ENCODE measurements at places on chromosomes 12 and 14.

DNA sequence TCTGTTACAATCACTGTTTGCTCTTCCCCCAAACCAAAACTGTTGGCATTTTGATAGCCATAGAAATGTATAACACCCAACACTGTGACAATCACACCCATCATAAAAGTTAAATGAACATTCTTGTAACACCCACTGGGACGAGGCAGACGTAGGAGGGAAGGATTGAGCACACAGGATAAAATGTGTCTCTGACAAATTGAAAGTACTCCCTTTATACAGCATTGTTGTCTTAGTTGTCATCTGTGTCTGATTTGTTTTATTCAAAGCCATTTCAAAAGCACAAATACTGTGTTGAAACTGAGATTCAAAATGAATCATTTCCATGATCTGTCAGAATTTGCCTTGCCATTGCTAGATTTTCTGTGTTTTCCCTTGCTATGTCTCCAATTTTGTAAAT lies 436.3 kb downstream of the TMTC2 start:
- no peak for DNase-seq

DNA sequence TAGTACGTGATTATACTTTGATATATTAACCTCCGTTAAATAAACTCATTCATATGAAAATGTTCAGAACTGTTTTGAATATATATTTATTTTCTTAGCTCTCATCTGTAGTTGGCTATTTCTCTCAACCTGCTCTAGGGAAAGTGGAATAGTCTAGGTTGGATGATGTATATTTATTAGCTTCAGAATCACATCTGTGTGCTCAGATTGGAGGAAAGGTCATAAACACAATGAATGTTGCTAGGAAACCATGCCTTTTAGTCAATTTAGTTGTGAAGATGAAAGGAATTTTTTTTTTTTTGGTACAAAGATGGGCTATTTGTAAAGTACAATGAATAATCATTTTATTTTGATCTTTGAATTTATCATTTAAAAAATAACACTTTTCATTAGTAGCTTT lies 439.1 kb downstream of the FOXG1 start:
- no peak for DNase-seq

DNA sequence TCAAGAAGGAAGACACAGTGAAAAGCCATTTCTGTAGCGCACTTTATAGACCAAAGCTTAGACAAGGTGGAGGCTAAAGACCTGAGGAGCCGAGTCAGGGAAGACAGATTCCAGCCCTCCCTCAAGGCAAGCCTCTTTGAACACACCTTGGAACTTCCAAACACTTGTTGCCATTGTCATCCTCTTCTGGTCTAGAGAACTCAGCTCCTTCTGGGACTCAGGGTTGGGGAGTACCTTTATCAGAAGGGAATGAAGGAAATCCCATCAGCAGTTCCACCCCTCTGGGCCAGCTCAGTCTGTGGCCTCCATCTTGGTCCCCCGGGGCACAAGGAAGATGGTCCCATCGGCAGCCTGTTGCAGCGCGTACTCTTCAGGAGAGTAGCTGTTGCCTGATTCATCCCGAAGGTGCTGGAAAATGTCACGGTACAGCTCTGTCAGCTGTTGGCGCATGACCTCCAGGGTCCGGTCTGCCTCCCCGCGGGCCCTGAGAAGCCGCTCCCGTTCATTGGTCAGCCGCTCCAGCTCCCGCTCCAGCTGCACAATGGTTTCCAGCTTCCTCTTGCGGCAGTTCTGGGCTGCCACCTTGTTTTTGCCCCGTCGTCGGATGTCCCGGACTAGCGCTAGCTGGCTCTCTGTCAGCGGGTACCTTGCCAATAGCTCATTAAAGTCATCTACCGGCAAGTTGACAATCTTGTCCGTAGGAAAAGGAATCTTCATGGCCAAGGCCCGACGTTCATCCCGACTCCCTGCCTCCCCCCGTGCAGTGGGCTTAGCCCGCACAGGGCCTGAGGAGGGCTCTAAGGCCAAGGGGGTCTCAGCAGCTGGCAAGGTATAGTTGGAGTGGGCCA lies 8.5 kb downstream of the NFE2 start:
- no peak for DNase-seq

DNA sequence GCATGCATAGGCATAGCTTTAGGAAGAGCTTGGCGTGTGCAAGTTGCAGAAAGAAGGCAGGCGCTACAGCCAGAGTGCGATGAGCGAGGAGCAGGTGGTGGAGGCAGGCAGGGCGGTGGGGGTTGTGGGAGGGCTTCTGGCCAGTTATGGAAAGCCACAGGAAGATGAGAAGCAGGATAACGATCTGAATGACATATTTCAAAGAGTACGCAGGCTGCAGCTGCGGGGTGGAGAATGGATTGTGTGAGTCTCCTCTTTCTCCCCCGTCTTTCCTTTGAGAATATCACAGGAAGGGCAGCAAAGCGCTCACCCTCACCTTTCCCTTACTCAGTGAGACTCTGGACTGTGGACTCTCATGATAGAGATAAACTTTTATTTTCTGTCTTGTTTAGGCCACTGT lies 48.7 kb upstream of the PLXNC1 start:
- DNase-seq, result no peak

DNA sequence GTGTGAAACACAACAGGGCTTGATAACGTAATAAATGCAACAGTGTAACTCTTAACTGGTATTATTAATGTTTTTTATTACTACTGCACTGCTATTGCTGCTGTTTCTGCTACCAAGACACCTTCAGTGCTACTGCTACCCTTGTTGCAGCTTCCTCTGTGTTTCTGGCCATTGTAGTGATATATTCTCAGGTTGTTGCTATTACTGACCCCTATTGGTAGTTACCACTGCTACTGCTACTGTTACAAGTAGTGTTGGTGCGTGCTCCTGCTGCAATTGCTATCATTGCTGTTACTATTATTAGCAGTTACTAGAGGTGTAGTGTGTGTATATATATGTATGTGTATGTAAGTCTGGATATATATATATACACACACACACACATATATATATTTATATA lies 87.2 kb upstream of the PTPRB start:
- DNase-seq, result no peak

DNA sequence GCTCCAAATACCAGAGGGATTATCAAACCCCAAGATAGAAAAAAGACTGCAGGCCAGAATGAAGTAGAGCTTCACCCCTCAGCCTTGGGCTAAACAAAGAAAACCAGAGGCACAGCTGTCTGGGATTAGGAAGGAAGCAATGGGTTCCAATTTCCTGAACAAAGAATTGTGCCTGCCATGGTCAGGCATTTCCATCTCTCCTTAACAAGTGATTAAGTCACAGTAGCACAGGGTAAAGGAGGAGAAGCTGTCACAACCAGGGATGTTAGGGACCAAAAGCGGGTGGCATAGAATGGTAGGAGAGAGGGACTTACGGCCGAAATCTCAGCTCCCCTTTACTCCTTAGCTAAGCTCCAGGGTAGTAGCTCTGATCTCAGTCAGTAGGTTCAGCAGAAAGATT lies 33.9 kb downstream of the SPTLC2 start:
- DNase-seq, result no peak

DNA sequence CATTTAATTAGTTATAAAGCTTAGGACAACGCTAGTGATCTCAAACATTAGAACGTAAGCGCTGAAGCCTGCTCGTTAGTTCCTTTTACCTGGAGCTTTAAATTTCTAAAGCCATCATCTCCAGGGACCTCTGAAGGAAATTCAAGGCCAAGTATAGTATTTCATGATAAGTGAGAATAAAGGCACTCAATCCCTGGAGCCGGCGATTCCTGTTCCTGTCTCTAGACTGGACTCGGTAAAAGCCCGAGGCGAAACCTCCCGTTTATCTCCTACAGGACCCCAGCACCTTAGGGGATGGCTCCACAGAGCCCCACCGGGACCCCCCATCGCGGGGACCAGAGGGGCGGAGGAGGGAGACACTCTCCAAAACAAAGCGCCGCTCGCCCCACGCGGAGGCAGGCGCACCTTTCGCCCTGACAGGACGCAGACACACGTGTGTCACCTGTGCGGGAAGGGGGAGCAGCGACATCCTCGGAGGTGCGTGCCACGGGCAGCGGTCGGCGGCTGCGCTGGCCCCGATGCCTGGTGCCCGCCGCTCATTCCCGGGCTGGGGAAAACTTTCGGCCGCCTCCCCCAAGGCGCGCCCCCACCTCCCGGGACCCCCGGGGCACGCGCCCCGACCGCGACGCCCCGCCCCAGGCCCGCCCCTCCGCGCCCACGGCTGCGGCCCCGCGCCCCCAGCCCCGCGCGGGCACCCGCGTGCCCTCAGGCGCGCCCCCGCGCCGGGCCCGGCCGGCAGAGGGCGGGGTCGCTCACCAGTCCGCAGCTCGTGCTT lies 678 bp downstream of the RPS6KA5 start:
- DNase-seq, result peak; percentile 59

- DNase-seq, result no peak
Observed at GRCh38 chr12:124368421-124369032, 73.6 kb downstream of the RFLNA start.

- DNase-seq, result no peak
Observed at GRCh38 chr14:30519961-30520360, 39.0 kb upstream of the G2E3 start.

DNA sequence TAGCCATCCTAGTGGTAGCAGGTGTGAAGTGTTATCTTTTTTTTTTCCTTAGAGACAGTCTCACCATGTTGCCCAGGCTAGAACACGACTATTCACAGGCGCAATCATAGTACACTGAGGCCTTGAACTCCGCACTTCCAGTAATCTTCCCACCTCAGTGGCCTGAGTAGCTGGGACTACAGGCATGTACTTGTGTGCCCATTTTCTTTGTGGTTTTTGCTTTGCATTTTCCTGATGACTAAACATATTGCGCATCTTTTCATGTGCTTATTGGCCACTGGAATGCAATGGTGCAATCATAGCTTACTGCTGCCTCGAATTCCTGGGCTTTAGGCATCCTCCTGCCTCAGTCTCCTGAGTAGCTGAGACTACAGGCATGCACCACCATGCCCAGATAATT lies 33.3 kb upstream of the GCH1 start:
- no peak for DNase-seq

DNA sequence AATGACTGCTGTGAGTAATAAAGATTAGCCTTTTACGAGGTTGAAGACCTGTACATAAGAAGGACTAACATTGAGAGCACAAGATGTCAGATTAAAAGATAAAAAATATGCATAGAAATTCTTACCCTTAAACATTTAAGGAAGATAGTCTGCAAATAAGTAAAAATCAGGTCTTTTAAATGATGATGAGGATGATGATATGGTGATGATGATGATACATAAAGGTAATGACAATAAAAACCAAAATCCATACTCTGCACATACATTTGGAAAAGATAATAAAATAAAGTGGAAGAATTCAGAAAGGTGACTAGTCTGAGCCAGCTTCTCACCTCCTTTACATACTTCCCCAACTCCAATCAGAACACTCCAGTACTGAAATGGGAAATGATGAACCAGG lies 124.5 kb downstream of the PTCSC3 start:
- DNase-seq, result no peak

GRCh38 chr12:21776175-21776574 lies 1.7 kb upstream of the KCNJ8 start:
- DNase-seq, result no peak

DNA sequence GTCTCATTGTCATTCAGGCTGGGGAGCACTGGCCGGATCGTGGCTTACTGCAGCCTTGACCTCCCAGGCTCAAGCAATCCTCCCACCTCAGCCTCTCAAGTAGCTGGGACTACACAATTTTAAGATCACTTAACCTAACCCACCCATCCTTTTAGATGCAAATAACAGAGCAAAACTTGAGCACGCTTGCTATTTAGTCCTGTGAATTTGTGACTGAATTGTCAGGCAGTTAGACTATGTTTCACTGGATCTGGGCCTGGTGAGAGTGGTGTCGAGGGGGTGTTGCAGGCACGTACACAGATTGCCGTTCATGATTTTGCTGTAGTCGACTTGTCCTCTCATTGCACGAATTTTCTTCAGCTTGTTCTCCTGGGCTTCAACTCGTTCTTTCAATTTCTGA lies 38.2 kb downstream of the ZFYVE21 start:
- DNase-seq, result no peak

GRCh38 chr14:94659256-94659655 lies 47.1 kb downstream of the SERPINA3 start:
- no peak for DNase-seq

- no peak for DNase-seq
Observed at GRCh38 chr12:14396071-14396470, 30.6 kb downstream of the ATF7IP start.

- no peak for DNase-seq
Observed at GRCh38 chr12:85058339-85058738, 22.2 kb downstream of the LRRIQ1 start.

GRCh38 chr14:104792945-104793702 lies 2.4 kb downstream of the AKT1 start:
- DNase-seq, result no peak

DNA sequence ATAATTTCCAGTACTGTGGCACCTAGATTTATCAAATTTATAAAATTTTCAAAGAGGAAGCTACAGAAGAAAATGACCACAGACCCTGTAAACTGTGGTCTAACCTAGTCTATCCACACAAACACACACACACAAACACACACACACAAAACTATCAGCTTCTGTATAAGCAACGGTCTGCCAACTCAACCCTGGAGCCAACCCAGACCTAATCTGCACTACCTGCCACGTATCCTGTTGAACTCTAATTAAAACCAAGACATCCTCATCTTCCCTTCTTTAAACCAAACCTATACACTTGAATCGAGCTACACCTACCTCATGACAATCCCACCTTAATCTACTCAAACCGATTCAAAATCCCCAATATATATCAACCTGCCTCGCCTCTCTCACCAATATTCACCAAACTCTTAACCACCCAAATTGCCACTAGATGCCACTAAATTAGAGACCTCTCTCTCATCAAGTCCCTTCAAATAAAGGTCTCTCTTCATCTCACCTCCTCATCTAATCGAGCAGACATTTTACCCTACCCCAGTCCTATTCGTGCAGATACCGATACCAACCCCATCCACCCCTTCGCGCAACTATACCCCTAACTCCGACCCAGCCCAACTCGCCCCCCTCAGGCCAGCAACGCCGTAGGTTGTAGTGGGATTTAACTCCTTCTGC lies 808 bp downstream of the ACIN1 start:
- DNase-seq, result no peak

DNA sequence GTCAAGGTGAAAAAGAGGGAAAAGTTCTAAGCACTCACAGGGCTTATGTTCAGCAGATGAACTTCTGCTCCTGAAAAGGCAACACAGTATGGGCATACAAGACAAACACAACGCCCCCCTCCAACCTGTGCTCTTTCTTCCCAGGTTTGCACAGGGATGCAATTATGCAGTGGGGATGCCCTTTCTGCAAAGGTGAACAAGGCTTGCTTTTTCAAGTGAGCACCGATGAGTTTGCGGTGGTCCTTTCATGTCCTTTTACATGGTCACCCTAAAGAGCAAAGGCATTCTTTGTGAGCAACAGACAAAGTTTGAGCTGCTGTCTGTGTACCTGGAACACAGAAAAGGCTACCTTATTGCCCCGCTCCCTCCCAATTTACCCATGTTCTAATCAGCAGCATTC lies 6.7 kb downstream of the KITLG start:
- DNase-seq, result no peak

- DNase-seq, result no peak
Observed at GRCh38 chr12:75990189-75990912, 41.2 kb downstream of the PHLDA1 start.
